ENCODE measurements at places on chromosomes 7 and 10.
A peak's percentile ranks its signal among the peaks of the same experiment; 100 is the strongest.

DNA sequence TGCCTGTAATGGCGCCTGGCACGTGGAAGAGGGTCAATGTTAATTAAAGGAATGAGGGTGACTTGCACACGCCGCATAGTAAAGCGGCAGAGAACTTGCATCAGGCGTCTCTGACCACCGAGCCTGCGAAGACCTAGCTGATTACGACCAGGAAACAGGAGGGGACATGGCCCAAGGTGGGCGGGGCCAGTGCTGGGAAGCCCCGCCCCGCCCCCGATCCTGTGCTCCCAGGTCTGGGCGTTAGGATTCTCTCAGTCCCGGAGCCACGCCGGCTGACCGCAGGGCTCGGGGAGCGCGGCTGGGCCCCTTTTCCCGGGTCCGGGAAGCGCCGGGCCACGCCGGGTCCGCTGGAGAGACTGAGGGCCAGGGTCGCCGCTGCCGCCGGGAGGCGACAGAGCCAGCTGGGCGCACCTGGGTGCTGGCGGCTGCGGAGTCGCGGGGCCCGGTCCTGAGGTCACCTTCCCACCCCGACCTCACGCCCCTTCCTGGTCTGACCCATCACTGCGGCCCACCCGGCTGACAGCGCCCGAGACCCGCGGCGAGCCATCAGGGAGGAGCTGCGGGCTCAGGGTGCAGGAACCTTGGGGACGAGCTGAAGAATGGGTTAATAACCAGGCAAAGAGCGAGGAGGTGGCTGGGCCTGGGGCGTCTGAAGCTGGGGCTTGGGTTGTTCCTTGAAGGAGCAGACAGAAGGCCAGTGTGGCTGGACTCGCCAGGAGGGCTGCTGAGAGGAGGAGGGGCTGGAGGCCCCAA lies 23.0 kb upstream of the GRID1 start:
- DNase-seq, result peak; percentile 70

DNA sequence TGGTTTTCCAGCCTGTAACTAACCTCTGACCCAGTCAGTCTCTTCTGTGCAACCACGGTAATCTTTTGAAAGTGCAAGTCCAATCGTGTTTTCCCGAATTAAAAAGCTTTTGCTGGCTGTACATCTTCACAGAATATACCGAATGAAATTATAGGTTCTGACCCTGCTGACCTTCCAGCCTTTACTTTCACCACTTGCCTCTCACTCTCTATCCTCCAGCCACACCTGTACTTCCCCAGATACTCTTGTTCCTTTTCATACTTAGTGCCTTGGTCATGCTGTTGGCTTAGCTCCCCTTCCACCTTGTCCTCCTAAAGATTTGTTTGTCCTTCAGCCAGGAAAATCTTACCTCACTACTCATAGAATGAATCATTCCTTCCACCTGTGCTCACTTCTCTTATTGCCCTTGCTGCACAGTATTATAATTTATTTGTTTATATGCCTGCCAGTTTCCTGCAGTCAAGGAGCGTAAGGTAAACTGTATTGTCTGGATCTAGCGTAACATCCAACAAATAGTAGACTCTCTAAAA lies 2.3 kb upstream of the PNPLA8 start:
- peak; percentile 24 for DNase-seq

DNA sequence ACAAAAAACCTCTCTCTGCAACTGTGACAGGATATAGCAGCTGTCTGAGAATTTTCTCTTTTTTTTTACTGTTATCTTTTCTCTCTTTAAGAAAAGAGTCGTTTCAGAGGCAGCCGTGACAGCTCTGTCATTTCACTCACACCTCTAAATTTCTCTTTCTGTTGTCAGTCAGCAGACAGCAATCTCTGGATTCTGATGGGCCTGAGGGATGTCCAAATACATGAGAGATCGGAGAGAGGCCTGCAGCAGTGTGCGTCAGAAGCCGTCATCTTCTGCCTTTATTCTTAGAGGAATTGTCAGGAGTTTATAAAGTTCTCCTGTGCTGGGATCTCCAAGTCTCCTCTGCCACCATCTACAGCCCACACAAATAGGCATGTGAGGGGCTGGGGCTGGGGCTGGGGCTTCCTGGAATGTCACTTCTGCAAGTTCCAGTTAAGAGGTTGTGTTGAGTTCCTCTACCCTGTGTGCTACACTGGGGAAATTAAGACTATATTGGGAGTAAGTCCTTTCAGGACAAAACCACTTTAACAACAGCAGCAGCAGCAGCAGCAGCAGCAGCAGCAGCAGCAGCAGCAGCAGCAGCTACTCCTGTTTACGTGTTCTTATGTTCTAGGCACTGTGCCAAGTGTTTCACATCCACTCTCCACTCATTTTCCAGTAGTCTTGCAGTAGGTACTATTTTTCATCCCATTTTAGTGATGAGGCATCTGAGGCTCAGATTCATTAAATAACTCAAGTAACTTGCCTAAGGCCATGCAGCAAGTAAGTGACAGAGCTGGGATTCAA lies 541.3 kb downstream of the LRMDA start:
- no peak for DNase-seq

DNA sequence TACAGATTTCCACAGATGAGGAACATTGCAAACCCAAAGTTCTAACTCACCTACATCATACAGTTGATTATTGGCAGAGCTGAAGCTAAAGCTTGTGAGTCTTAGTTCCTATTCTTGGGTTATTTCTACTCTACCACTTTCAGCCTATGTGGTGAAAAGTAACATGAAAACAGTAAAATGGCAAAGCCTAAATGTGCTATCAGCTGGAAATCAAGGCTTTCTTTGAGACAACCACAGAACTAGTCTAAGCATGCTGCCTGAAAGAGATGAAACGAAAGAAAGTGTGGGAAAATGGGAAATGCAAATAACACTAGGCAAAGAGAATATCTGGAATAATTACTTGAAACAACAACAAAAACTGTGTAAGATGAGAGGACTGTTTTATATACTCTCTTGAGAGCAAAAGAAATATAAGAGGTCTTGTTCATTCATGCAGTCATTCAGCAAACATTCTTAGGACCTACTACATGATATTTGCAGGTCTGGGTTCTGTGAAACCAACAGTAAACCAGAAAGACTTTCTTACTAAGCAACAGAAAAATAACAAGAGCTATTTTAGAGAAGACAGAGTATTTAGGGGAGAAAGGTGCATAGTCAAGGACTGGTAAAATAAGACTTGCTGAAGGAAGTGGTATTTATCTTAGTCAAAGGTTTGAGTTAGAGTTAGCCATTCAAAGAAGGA lies 437.1 kb downstream of the HTR7 start:
- no peak for DNase-seq

DNA sequence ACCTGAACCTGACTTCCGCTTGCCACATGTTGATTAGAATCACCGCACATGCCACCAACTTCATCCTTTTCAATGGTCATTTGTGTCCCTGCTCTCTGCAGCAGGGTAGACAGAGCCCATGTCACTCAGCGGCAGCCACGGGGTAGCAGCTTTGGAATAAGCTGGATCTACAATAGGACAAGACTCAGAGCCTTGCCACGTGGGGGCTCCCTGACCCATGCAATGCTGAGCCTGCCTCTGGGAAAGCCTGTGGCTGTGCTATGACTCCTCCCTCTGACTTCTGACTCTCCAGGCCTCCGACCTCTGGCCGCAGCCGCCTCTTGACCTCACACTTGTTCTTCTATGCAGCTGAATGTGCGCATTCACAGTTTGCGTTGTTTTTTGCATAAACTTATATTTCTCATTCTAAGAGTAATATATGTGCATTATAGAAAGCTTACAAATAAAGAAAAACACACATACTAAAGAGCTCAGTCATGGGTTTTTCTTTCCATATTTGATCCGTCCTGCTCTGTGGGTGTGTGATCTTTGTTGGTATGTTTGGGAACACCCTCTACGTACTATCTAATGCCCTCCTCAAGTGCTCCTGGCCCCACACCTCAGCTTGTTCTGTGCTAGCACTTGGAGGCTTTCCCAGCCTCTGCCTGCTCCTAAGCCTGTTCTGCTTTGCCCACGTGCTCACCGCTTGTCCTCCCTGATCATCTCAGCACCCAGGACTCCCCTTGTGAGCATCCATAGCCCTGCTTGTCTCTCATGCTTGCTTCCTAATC lies 198.0 kb upstream of the MKI67 start:
- peak; percentile 9 for DNase-seq

GRCh38 chr7:79159040-79159664 lies 294.3 kb downstream of the MAGI2 start:
- DNase-seq, result no peak

DNA sequence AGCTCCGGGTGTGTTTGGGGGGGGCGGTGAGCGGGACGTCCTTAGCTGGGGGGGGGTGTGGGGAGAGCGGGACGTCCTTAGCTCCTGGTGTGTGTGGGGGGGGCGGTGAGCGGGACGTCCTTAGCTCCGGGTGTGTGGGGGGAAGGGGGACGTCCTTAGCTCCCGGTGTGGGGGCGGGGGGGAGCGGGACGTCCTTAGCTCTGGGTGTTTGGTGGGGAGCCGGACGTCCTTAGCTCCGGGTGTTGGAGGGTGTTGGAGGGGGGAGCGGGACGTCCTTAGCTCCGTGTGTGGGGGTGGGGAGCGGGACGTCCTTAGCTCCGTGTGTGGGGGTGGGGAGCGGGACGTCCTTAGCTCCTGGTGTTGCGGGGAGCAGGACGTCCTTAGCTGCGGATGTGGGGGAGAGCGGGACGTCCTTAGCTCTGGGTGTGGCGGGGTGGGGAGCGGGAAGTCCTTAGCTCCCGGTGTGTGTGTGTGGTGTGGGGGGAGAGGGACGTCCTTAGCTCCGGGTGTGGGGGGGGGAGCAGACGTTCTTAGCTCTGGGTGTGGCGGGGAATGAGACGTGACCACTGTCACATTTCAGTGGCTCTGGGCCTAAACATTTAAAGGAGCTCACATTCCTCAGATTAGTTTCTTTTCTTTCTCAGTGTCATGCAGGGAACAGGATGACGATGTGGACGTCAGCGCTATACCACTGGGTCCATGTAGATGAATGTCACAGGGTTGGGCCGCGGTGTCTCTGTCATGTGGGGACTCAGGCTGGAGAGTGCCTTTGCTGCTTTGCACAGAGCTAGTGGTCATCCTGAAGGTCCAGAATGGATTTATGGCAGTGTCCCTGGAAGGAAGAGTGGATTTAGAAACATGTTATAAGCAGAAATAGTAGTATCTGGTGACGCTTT lies 7.5 kb downstream of the DYNC2I1 start:
- DNase-seq, result peak; percentile 80

DNA sequence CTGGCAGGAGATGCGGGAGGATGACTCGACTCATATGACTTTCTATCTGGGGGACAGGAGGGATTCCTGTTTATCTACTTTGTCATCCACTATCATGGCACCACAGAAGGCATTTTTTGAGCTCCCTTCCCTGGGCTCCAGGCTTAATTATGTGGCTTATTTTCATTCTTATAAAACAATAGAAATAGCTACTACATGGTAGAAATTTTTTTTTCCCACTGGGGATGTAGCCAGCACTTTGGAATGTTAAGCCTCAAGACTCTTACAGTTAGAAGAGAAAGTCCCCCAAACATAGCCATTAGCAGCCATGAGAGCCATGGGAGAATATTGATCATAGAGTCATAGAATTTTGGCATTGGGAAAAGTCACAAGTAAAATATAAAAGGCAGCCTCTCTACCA lies 14.6 kb upstream of the FAM180A start:
- DNase-seq, result no peak

GRCh38 chr10:12490963-12491362 lies 141.6 kb downstream of the CAMK1D start:
- DNase-seq, result no peak

GRCh38 chr10:538895-539294 lies 150.6 kb downstream of the DIP2C start:
- DNase-seq, result no peak

GRCh38 chr10:121112579-121113384 lies 261.6 kb downstream of the WDR11 start:
- DNase-seq, result no peak

DNA sequence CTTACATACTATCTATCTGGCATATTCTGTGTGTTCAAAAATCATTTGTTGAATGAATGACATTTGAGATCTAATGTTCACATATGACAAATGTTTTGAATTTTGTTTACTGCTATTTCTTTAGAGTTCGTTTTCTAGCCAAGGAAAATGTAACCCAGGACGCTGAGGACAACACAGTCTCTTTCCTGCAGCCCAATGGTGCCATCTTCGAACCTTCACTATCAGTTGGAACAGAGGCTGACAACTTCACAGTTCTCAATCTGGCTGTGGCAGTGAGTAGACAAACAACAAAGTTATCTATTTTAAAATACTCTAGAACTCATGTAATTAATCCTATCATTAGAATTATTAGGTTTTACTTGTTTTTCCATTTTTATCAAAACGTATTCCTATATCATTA lies 22.5 kb downstream of the CD36 start:
- DNase-seq, result no peak

- DNase-seq, result no peak
Observed at GRCh38 chr10:119940487-119940886, 48.0 kb downstream of the SEC23IP start.

DNA sequence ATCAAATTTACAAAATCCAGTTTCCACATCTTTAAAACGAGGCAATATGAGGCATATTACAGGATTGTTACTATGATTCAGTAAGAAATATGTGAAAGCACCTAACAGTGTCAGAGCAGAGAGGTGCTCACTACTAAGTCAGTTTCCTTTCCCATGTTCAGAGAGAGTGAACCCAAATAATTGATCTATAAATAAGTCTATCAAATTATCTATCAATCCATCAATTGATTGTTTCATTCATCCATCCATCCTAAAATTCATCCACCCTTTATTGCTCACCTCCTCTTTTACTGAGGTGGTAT lies 340.8 kb downstream of the SUGCT start:
- no peak for DNase-seq

- DNase-seq, result no peak
Observed at GRCh38 chr7:19062216-19062615, 55.2 kb downstream of the TWIST1 start.

DNA sequence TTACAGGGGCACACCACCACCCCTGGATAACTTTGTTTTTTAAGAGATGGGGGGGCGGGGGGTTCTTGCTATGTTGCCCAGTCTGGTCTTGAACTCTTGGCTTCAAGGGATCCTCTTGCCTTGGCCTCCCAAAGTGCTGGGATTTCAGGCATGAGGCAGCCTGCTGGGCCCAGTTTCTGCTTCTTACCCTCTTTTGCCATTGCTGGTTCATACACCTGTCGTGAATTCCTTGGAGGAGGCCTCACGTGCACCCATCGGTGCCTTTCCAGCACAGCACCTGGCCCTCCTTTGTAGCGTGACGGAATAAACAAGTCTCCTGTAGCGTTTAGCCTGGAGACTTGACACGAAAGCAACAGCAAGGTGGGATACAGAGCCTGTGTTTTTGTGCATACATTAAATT lies 75.5 kb downstream of the CARD11 start:
- DNase-seq, result no peak
